ENCODE measurements at places on chromosomes 16 and 17.

DNA sequence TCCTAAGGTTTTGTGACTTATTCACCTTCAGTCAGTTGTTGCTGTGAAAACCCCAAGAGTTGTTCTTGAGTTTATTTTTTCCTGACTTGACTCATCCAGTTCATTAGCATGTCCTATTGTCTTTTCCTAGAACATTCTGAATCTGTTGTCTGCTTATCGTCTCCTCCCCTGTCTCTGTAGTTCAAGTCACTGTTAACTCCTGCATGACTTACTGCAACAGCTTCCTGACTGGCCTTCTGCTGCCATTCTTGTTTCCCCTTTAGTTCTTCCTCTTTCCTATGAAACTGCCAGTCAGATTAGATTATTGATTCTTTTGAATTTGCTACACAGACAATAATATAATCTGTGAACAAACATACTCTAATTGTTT, 161.5 kb downstream of the FTO start:
- DNase-seq: no peak

DNA sequence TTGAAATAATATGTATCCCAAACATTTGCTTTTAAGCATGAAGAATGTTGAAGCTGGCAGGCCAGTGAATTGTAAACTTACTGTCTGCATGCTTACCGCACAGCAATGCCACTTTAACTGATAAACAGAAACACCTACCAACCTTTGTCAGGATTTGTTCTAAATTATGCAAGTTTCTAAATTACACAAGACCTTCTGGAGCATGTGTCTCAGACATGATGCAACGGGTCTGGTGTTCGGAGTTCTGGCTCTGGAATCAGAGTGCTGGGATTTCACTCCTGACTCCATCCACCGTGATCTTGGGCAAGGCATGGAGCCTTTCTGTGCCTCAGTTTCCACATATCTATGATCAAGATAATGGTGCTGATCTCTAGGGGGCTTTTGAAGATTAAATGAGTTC, 111.2 kb downstream of the CCT6B start:
- DNase-seq: no peak

DNA sequence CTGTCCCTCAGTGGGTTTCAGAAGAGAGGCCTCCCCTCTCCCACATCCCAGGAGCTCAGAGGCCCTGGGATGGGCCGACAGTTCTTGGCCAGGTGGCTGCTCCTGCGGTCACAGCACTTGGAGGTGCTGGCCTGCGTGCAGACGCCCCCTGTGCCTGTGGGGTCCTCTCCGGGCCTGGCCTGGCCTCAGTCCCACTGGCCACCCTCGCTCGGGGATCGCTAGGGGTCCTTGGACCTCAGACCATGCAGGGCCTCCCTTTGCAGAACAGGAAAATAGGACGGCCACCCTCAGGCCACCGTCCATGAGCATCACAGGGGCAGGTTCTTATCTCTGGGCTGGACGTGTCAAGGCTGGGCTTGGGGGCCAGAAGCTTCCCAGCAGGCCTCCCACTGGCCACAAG, 30.0 kb downstream of the METRNL start:
- no peak for DNase-seq

GRCh38 chr17:35786941-35787432, 8.5 kb downstream of the MMP28 start:
- DNase-seq: no peak

GRCh38 chr16:61654962-61655361, 381.3 kb downstream of the CDH8 start:
- no peak for DNase-seq

GRCh38 chr16:31196324-31197088, 6.1 kb downstream of the PYCARD start:
- DNase-seq: no peak

- no peak for DNase-seq
Observed at GRCh38 chr17:39219647-39220154, 6.0 kb downstream of the STAC2 start.

GRCh38 chr17:15257796-15258512, 7.2 kb downstream of the PMP22 start:
- no peak for DNase-seq
